ENCODE measurements at places on chromosomes 2 and 18. TPM values are rescaled to one million over a fixed set of nuclear protein-coding genes. Genes with fewer than 3 reads are reported as not detected.

The BBS5 gene
- total RNA-seq = 4.8 TPM

The MATN3 gene
- 11.4 TPM for total RNA-seq

The C1QL2 gene
- 0.29 TPM for total RNA-seq

The RNF25 gene
- 55.8 TPM for total RNA-seq

The CFAP65 gene
- total RNA-seq = 0.21 TPM
